Cardiac septum (tissue), 1 donor: ENCODE measurements at places on chromosomes 11 and 22.

GRCh38 chr11:119373921-119374631 is 7.4 kb downstream of the USP2 start:
- DNase-seq, result no peak

DNA sequence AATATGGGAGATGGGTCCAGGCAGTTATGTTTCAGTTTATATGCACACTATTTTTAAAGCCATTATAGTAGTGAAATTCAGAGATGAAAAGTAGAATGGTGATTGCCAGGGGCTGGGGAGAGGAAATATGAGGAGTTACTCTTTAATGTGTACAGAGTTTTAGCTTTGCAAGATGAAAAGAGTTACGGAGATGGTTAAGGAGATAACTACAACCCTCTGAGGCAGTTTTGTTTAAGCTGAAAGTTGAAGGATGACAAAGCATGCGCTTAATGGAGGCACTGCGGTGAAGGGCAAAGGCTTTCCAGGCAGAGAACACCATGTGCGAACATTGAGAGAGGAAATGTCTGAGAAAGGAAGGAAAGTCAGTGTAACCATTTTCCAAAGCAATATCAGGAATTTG is 18.2 kb upstream of the BMAL1 start:
- DNase-seq, result no peak

DNA sequence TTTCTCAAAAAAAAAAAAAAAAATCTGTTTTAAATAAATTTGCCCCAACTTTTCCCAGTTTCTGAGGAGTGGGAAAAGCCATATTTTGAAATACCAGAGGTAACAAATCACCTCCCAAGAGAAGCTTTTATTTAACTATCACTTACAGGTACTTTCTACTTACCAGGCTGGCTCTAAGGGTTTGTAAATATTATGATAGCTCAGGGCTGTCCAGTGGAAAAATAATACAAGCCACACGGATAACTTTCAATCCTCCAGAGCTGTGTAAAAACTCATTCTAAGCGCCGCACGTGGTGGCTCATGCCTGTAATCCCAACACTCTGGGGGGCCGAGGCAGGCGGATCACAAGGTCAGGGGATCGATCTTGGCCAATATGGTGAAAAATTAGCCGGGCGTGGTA is 5.6 kb upstream of the SEC14L4 start:
- no peak for DNase-seq

- DNase-seq, result no peak
Measured at GRCh38 chr11:111986589-111986988, 38.6 kb upstream of the DLAT start.
